ENCODE measurements at places on chromosomes 1 and 21.

DNA sequence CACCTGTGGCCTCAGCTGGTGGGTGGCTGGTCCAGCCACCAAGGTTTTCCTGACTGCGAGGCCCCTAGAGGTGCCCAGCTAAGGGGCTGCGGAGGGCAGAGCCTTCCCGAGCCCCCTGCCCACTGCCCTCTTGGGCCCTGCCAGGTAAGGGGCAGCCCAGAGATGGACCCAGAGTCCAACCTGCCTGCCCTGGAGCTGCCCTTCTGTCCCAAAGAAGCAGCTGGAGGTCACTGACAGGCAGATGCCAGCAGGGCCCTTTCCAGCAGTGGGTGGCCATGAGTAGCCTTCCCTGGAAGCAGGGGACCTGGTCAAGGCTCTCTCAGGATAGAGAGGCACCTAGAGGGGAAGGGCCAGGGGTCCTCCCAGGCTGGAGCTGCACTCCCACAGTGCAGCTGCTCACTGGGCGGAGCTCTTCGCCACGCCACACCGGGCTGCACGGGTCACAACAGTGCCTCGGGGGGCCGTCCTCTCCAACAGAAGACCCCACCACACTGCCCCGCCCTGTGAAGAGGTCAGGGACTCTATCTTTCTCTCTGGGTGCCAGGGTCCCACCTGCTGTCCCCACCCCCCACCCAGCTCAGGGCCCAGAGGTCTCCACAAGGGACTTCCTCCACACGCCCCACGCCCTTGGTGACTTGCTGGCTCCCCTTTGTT is 10.9 kb upstream of the GNB1 start:
- DNase-seq = no peak

DNA sequence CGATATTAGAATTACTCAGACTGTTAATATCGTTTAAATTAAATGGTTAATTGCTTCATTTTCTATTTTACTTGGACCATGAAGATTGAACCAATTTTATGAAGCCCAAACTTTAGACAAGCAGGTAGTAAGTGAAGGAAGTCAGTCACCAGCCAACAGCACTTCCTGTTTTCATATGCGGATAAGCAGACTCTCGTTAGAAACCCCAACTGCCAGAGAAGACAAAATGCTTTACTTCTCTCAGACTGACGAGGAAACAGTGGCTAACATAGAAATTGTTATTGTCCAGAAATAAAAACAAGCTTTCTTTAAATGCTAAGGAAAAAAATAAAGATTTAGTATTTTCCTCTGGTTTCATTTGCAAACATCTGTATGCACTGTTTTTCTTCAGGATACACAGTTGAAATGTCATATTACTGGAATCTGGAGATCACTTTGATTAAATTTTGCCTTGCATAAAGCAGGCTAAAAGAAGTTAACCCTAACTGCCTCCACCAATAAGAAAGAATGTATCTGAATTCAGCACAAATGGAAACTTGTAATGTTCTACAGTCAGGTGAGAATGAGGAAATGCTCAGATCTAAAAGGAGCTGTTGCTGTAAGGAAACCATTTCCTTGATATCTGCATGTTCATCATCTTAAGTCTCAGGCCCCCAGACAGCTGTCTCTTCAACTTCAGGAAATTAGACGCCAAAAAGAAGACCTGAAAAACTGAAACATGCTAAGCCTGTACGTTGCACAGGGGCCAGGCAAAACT is 129.8 kb upstream of the SAMSN1 start:
- no peak for DNase-seq

DNA sequence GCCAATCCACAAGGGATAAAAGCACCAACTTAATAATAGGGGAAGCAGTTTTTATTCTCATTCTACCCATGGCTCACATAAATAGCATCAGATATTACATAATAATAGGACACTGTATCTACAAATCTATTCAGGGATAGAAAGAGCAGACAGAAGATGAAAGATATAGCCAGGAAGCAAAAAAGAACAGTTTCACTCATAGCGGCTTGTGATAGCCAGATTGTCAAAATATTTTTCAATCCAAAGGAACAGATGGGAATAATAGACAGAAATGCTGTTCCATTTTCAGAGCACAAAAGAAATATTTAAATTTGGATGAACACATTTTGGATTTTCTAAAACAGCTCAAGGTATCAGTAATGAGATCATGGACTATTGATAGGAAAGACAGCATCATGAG is 232.5 kb upstream of the GREM2 start:
- no peak for DNase-seq

DNA sequence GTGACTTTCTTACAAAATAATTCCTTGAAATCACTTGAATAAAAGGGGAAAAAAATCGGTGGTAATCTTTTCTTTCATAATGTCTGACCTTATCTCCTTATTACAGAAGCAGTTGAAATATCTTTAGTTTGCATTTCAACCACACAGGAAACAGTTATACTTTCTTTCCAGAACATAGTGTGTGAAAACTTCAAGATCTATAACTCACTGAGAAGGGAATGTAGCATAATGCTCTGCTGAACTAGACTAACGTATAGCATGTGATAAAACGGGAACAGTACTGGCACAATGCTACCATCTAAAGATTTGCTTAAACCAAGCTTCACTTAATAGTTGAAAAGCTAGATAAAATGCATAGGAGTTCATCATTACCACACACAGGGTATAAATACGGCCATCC is 45.0 kb downstream of the VAV3 start:
- DNase-seq = no peak

DNA sequence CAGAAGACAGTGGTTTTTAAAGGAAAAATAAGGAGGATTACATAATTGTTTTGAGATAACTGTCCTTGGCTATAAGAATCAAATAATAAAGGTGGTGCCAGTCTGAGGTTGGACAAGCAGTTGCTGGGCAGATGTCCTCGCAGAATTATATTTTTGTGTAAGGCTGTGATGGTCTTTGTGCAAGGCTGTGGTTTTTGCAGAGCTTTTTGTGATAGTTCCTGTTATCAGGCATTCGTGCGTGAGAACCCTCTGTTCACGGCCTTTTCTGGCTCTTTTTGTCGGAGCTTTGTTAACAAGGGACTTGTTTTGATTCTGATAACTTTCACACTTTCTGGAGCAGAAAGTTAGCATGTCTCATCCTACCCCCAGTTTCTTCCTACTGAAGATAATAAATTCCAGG is 33.4 kb downstream of the SH3BP5L start:
- DNase-seq = no peak
